Dermis blood vessel endothelial cell (primary cell): ENCODE measurements at places on chromosomes 2 and 18. TPM values are rescaled to one million over a fixed set of nuclear protein-coding genes. Genes with fewer than 3 reads are reported as not detected.

Gene ADD2
- 4.6 and 13.3 TPM in 2 replicates for total RNA-seq

Gene TBR1
- not detected in 2 replicates for total RNA-seq

Gene NYAP2
- not detected in 2 replicates for total RNA-seq

Gene G6PC2
- total RNA-seq = not detected in 2 replicates

Gene GTF2A1L
- total RNA-seq = 0.09 TPM in 1 of 2 replicates, not detected in the other

Gene MALT1
- 34.5 and 37.1 TPM in 2 replicates for total RNA-seq

Gene TLX2
- 0.17 TPM in 1 of 2 replicates, not detected in the other for total RNA-seq

Gene MAP2
- 3.9 and 6.0 TPM in 2 replicates for total RNA-seq

GRCh38 chr2:43224131-43224570 is 2.3 kb downstream of the ZFP36L2 start:
- peak; percentile 80 for DNase-seq

DNA sequence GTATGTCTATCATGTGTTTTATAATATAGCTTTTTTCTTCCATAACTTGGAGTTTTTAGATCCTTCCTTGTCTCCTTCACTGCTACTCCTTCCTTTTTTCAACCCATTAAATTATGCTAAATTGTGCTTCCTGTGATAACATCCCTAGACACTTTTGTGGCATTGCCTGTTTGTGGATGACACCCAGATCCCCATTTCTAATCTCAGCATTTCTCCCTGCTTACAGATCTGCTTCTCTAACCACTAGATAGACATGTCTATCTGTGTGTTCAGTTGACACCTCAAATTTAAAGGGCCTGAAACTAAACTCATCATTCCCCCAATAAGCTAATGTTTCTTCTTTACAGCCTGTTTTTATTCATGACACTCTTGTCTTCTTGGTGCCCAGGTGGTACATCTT is 244.8 kb downstream of the BABAM2 start:
- DNase-seq = no peak

GRCh38 chr2:197209742-197210408 is 100.7 kb downstream of the ANKRD44 start:
- no peak for DNase-seq

DNA sequence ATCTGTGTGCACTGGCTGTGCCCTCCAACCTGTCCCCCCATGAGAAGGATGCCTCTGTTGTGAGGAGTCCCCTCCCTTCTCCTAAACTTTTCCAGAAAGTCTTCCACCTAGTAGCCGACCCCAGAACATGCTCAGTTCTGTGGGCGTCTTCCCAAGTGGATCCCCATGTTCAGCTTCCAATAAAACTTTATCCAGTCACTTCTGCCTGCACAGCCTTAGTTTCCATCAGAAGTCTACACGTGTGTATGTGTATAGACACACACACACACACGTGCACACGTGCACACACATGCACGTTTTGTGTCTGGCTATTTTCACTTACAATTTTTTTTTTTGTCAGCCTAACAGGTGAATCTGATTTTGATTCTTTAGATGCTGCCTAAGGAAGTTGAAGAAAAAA is 115.1 kb downstream of the RTP5 start:
- no peak for DNase-seq

DNA sequence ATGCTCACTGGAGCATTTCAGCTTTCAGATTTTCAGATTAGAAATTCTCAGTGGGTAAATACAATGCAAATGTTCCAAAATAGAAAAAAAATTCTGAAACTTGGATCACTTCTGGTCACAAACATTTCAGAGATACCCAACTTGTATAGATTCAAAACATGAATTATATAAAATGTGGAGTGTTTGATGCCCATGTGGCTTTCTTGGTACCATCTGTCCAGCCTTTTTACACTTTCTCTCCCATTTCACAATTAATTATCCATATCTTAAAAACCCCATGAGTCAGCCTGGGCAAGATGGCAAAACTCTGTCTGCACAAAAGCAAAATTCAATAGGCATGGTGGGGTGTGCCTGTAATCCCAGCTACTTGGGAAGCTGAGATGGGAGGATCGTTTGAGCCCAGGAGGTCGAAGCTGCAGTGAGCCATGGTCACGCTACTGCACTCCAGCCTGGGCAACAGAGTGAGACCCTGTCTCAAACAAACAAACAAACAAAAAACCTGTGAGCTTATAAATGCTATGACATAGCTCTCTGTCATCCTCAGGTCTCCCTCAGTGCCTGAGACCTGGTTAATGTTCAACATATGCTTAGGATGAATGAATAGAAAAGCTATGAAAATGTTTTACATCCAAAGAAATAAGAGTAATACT is 146.3 kb upstream of the TTC39C start:
- no peak for DNase-seq

GRCh38 chr18:35610724-35611123 is 29.2 kb downstream of the GALNT1 start:
- DNase-seq = no peak

DNA sequence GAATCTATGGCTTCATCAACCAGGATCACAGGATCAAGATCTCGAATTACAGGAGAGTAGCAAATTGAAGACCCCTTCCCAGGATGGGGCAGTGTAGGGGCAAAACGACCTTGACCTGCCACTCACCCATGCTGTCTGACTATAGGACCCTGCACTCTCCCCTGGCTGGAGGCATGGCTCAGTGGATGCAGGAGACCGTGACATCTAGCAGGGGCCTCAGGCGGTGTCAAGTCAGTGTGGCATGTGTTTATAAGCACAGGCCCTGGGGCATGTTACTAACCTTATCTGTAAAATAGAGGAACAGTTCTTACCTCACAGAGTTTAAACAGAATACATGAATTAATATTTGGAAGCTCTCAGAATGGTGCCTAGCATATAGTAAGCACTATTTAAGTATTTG is 3.5 kb downstream of the HAAO start:
- DNase-seq = no peak

GRCh38 chr18:8694891-8695290 is 10.5 kb upstream of the MTCL1 start:
- DNase-seq = no peak

DNA sequence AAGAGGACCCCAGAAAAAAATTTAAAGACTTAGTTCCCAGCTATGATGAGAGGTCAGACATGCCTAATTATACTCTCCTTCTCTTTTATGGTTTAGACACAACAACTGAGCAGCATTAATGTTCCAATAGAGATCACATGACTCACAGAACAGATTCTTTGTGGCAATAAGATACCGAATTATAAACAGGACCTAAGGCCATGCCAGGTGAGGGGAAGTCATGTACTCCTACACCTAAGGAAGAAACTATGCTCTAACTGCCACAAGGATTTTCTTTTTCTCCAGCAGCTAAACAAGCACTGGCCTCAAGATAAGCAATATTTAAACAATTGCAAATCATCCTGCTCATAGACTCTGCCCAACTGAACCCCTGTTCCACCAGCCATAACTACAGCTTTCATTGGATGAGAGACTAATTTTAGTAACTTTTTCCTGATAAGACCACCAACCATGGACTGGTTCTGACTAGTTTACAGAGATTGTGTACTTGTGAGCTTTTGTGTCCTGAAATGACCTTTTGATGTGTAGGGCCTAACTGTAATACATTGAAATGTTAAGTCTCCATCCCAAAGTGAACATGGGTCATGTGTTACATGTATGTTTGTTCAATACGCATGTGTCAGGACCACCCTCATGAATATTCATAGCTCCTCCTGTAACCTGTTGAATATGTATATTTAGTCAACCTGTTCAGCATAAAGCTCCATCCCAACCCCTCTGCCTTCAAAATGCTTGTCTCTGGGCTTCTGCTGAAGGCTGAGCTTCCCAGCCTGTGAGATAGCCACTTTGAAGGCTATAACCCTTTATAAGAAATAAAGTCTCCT is 21.6 kb upstream of the NFE2L2 start:
- DNase-seq = no peak

DNA sequence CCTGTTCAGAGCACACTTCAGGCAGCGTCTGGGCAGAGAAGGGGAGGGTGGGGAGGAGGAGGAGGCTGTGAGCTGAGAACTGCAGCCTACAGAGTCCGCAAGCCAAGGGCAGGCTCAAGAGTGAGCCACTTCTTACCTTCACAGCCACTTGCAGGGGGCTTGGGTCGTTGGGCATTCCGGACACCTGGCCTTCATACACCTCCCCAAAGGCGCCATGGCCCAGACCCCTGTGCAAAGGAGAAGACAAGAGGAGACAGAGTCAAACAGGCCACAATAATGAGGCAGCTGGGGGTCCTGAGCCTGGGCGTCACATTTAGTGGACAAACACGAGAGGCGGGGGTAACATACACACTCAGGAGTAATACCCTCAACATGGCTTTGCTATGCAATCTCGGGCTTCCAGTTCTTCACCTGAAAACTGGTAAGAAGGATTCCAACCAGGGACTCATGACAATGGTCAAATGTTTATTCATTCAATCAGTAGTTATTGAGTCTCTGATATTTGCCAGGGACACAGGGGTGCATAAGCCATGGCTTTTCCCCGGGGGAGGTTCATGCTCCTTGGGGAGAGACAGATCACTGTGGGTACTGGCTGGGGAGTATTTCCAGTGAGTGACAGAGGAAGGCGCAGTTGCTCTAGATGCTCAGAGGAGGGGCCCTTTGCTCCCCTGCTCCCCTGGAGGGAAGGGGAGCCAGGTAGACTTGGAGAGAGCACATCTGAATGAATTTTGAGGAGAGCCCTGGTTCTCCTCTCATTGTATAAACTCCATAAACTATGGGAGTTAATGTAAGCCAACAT is 107.4 kb downstream of the CLIP4 start:
- no peak for DNase-seq

GRCh38 chr2:130813722-130814121 is 23.0 kb upstream of the ARHGEF4 start:
- DNase-seq = no peak

DNA sequence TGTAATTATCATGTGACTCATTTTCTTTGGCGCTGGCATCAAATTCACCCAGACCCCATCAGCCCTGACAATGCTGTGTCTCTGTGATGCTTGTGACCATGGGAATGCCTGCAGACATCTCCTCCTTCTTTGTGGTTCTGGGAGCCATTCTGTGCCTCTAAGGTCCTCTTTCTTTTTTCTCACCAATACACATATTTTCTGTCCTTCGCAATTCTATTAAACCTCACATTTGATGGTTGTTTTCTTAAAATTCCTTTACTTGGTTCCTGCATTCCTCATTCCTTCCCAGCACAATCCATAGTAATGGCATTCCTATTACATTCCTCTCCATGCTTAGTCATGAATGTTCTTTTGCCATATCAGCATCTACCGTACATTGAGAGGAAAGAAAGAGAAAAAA is 375.3 kb downstream of the PIK3C3 start:
- no peak for DNase-seq

GRCh38 chr2:218332920-218333645 is 23.6 kb upstream of the CATIP start:
- DNase-seq = no peak

- DNase-seq = no peak
Measured at GRCh38 chr2:148578493-148578884, 66.1 kb upstream of the EPC2 start.

- DNase-seq = no peak
Measured at GRCh38 chr18:75785206-75785605, 357.7 kb upstream of the SMIM21 start.

GRCh38 chr18:76387608-76388007 is 107.4 kb downstream of the ZNF516 start:
- no peak for DNase-seq

GRCh38 chr2:116810071-116810470 is 1004.4 kb upstream of the DDX18 start:
- DNase-seq = no peak

DNA sequence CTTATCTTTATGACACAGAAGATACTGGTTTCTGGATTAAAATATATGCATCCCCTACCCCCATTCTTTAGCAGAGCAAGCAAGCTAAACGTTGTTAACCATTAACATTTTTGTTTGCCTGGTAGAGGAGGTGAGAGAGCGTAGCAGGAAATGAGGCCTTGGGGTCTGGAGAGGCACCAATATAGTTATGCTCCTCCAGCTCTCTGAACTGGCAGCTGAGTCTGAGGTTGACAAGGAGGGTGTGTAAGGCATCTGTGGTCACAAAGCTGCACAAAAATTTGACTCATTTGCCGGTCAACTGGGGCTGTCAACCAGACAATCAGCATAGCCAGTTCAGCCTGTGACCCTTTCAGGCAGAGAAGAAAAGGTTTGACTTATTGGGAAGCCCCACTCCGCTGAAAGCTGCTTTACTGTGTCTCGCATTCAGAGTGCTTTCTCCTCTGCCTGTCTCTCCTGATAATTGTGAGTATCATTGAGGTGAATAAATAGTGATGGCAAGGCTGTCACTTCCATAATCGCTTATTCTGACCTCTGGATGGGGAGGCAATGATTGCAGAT is 647.5 kb upstream of the SETBP1 start:
- DNase-seq = no peak

DNA sequence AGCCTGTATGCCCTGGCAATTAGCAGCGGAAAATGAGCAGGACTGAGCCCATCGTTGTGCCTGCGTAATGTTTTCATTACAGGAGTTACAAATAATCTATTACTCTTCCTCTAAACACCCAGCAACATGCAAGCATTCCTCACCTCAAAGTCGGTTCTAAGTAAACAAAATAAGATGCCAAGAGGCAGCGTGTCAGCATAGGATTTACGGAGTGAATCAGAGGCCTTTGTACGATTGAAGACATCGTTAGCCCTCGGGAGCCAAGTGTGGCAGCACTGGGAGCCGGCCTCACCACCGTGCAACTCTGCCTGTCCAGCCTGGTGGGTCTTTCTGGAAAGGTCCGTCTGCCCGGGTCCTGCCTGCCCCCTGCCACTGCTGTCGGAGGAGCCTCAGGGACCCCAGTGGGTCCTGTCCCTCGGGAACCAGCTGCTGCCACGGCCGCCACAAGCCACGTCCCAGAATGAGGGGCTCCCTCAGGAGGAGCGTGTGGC is 80.1 kb upstream of the CTDP1 start:
- DNase-seq = no peak

DNA sequence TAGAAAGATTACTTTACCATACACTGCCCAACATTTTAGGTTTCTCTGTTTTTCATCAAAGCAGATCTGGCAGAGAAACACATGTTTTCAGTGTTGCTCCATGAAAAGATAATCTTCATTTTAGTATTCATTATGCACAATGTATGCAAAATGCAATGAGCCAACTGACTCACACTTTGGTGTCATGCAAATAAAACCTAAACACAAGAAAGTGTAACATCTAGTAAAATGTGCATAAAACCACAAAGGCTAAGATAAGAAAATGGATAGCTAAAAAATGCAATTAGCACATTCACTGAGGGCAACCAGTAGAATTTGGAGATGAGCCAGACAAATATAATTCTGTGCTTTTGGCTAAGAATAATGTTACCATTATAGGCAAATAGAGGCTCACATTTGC is 203.5 kb upstream of the UBE2E3 start:
- DNase-seq = no peak

GRCh38 chr18:59067873-59068272 is 71.8 kb upstream of the SEC11C start:
- peak; percentile 69 for DNase-seq

DNA sequence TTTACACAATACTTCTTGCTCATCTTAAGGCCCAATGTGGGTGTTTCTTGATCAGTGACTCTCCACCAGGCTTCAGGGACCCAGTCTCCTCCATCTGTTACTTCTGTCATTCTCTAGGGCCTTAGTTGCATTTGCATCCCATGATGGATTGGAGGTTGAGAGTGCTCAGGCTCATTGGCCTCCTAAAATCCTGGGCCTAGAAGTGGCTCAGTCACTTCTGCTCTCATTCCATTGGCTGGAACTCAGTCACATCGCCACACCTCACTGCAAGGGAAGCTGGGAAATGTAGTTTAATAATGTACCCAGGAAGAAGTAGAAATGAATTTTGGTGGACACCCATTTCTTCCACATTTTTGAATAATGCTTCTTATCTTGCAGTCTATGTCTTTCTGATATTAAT is 223.5 kb downstream of the HRH4 start:
- DNase-seq = no peak

- DNase-seq = no peak
Measured at GRCh38 chr18:74590671-74591070, 7.0 kb upstream of the ZNF407 start.
